CD4-positive, alpha-beta T cell treated with Interferon alpha-2 for 1 hour (primary cell): ENCODE measurements at places on chromosomes 13 and 19.

DNA sequence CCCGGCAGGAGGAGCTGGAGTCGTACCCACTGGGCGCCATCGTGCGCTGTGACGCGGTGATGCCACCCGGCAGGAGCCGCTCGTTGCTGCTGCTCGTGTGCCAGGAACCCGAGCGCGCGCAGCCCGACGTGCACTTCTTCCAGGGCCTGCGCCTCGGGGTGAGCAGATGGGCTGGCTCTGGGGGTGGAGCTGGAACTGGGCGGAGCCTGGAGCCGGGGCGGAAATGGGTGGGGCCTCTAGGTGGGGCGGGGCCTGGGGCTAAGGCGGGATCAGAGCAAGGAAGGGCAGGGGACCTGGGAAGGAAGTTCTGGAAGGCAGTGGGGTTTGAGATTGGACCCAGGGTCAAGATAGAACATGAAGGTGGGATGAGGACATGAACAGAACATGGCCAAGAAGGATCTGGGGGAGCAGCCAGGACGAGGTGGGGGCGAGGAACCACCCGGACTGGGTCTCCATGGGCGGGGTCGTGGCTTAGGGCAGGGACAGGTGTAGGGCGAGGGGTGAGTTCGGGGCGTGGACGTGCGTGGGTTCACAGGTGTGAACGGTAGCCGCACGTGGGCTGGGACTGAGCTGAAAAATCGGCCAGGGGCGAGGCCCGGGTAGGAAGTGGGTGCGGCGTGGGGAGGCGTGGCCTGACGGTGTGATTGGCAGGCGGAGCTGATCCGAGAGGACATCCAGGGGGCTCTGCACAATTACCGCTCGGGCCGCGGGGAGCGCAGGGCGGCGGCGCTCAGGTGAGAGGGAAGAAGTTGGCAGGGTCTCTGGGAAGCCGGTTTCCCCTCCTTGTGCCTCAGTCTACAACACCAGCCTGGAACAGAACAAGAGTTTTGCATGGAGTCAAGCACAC lies 4.7 kb downstream of the EPS8L1 start:
- peak; percentile 65 for DNase-seq

GRCh38 chr19:50327013-50327412 lies 2.2 kb downstream of the KCNC3 start:
- no peak for DNase-seq

GRCh38 chr19:19552798-19553197 lies 14.7 kb downstream of the CILP2 start:
- DNase-seq: no peak

DNA sequence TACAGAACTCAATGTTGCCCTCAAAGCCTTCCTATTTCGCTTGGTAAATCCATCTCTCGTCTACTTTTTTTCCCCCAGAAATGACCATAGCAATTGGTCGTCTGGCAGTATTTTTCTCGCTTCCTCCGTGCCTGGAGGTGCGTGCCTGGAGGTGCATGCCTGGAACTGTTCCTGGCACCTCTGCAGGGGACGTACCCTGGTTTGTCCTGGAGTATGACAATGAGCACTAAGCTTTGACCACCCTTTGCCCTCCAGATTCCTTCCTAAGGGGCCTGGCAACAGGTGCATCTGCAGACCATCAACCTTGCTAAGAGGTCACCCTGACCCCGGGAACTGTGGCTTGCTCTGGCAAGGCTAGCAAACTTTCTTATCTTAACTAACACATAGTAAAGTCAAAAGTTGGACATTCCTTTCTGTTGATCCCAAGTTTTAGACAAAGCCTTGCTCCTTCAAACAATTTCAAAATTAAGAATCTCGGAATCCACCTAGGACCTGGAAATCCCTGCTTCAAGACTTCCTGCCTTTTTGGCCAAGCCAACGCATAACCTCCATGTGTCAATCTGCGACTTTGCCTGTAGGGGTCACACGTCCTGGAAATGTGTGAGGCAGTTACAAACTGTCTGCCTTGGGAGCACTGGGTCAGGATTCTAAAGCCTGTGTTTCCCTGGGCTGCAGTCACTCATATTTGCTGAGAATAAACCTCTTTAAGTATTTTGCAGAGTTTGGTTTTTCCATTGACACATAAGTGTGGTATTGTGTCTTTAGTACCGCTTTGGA lies 28.8 kb upstream of the TUBGCP3 start:
- peak; percentile 23 for DNase-seq

GRCh38 chr19:55340784-55341147 lies 1.1 kb downstream of the KMT5C start:
- no peak for DNase-seq

GRCh38 chr13:95833126-95833525 lies 156.2 kb downstream of the DNAJC3 start:
- no peak for DNase-seq

GRCh38 chr19:35153701-35154524 lies 622 bp upstream of the FXYD5 start:
- peak; percentile 80 for DNase-seq

- DNase-seq: no peak
These were observed 43.8 kb upstream of the C19orf12 start for GRCh38 chr19:29758863-29759262.

DNA sequence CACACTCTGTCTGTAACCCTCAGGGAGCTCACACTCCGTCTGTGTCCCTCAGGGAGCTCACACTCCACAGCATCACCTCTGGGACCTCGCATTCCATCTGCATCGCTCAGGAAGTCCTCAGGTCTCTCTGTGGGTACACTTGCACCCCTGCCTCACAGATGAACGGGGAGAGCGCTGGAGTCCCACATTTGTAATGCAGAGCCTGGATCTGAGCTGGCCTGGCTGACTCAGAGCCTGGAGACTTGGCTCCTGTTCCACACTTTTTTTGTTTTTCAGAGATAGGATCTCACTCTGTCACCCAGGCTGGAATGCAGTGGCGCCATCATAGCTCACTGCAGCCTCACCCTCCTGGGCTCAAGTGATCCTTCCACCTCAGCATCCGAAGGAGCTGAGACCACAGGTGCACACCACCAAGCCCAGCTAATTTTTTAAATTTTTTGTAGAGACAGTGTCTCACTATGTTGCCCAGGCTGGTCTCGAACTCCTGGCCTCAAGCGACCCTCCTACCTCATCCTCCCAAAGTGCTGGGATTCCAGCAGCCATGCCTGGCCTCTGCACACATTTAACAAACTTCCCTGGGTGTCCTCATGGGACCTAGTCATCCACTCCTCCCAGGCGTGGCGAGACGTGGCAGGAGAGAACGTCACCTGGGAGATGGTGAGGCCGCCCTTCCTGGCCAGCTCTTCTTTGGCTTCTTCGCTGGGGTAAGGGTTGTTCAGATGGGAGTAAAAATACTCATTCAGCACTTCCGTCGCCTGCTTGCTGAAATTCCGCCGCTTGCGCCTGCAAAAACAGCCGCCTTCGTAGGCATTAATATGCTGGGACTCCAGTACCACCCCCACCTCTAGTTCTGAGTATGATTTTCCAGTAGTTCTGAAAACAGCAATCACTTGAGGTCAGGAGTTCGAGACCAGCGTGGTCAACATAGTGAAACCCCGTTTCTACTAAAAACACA lies 31.0 kb downstream of the CILP2 start:
- DNase-seq: no peak

DNA sequence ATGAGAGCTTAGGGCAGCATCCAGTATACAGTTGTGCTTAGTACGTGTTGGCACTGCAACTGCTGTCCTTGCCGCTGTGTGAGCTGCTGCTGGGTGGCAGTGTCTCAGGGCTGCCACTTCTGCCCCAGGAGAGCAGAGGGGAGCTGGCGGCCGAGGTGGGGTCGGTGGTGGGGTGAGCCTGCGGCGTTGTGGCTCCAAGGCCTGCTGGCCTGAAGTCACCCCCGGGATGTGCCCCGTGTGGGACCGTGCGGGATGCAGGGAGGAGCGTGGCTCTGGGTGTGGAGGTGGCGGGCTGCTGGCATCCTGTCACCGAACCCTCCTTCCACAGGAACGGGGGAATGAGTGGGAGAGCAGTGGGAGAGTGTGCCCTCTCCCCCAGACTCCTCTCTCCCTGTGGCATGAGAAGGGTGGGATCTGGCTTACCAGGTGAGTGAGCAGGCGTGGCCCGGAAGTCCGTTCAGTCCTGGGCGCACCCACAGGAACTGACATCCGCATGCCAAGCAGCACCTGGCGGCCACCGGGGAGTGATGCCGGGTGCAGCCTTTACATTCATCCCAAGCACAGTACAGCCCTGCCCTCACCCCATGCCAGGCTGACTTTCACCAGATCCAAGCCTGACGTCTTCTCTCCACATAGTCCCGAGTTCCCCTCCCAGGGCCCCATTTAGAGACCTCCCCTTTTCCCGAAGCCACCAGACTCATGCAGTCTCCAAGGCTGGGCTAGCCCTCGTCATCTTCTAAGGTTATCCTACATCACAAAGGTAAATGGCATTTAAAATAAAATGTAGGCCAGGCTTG lies 26.6 kb downstream of the MCF2L start:
- no peak for DNase-seq

- DNase-seq: no peak
These were observed 22.2 kb downstream of the SOHLH2 start for GRCh38 chr13:36192166-36192565.

DNA sequence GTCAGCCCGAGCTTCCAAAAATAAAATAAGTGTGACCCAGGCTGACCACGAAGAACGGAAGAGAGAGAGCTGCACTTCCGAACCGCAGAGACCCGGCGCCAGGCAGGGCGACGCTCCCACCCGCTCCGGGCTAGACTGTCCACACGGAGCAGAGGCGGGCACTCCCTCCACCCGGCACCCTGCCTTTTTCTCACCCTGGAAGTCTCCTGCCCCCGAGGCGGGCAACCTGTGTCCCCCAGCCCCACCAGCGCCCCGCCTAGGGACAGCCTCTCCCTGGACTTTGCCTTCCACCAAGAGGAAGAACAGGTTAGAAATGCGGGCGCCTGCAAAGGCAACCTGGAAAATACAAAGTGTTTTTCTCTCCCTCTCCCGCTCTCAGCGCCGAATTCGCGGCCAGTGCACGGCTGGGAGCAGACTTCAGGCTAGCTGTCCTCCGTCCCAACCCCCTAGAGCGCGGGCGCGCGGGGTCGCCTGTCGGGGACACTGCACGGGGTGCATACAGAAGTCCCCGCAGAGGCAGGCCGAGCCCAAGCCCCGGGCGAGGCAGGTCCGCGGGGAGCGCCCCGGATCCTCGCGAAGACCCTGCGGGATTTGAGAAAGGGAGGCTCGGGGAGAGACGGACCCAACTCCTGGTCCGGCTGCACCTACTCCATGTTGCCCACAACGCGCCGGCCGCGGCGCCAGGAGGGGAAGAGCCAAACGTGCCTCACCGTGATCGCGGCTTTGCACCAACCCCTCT lies 845 bp downstream of the SPRY2 start:
- DNase-seq: no peak

DNA sequence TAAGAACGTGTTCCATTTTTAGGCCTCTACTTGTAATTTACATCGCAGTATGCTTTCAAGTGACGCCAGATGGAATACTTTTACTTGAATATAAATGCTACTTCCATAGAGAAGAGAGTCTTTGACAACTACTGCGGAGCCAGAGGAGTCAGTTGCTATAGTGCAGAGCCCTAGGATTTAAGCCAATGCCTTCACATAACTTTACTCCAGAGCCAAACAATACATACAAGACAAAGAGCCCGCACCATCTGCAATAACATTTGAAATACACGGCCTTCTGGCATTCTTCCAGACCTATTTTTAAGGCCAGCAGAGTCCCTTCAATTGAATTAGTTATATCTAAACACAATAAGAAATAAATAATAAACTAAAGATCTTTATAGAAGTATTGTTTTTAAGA lies 59.4 kb downstream of the XPO4 start:
- no peak for DNase-seq
